Esophagus muscularis mucosa (tissue), 4 donors: ENCODE measurements at places on chromosomes 16 and 17. TPM values are rescaled to one million over a fixed set of nuclear protein-coding genes. Genes with fewer than 3 reads are reported as not detected.

DNA sequence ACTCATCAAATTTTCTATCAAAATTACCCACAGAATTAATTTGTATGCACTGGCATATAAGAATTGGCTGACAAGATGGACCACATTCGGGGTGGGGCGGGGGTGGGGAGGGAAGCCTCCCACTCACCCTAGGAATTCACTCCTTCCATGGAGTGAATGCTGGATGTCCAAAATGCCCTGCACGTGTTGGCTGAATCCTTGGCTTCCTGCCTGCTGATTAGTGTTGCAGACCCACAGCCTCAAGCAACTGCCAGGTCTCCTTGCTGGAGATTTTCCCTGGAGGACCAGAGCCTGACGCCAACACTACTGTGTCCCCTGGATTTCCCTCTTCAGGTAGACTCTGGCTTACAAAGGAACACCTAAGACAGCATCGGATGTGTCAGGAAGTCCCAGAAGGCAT lies 575.7 kb upstream of the CDH11 start:
- no peaks in the 10 kb centered on the region for H3K36me3 ChIP-seq
- H3K27ac ChIP-seq = no peak overlapping the region
- H3K4me1 ChIP-seq = no peaks in the 10 kb centered on the region

DNA sequence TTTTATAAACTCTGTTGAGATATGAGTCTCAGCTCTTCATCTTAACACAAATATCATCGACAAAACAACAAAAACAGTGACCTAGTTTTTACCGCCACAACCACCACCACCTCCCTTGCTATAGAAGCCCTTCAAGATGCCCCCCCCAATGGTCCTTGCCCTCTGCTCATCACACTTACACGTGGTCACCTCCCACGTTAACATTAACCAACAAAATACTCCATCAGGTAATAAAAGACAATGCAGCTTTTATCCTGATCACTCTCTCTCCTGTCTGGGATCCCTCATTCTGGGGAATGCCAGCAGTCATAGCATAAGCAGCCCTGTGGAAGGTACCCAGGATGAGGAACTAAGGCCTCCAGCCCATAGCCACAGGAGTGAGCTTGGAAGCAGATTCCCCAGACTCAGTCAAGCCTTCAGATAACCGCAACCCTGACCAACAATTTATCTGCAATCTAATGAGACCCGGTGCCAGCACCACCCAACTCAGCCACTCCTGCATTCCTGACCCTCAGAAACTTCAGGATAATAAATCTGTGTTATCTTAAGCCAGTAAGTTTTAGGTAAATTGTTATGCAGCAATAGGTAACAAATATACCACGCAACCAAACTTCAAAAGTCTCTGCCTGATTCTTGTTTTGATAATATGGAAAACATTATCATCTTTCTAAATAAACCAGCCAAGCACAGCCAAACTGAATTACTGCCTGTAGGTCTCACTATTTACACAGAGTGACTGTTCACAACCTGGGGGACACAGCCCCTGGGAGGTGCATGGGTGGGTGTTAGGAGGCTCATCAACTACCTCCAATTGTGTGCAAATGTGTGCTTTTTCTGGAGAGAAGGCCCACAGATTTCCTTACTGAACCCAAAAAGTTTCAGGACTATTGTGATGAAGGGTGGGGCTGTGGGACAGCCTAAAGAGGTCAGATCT lies 6.1 kb downstream of the PECAM1 start:
- H3K27me3 ChIP-seq = no peaks in the 10 kb centered on the region
- peak overlapping the region; percentile 56 for H3K27ac ChIP-seq
- no peaks in the 10 kb centered on the region for H3K4me1 ChIP-seq
- H3K4me3 ChIP-seq = peak overlapping the region; percentile 39
- H3K36me3 ChIP-seq = no peaks in the 10 kb centered on the region

DNA sequence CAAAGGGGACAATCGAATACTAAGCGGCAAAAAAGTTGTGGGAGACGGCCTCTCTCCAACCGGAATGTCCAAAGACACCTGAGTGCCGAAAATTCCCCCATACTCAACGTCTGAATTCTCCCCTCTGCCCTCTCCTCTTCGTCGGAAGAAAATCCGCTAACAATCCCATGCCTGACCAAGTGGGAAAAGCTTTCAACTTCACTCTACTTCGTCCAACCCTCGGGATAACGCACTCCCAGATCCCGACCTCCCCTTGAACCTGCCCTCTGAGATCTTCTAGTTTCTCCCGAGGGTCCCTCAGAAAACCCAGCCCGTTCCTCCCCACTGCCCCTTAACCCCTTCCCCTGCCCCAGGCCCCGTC lies 961 bp downstream of the AMFR start:
- no peaks in the 10 kb centered on the region for H3K36me3 ChIP-seq
- H3K4me1 ChIP-seq = peaks cover 56% of the 10 kb centered on the region
- H3K27ac ChIP-seq = peak overlapping the region; percentile 91

GRCh38 chr16:67579686-67580085 lies 17.4 kb downstream of the CTCF start:
- no peak for DNase-seq
- no peaks in the 10 kb centered on the region for H3K27me3 ChIP-seq
- peaks cover 20% of the 10 kb centered on the region for H3K36me3 ChIP-seq
- peaks cover 11% of the 10 kb centered on the region for H3K4me1 ChIP-seq
- H3K27ac ChIP-seq = no peak overlapping the region

DNA sequence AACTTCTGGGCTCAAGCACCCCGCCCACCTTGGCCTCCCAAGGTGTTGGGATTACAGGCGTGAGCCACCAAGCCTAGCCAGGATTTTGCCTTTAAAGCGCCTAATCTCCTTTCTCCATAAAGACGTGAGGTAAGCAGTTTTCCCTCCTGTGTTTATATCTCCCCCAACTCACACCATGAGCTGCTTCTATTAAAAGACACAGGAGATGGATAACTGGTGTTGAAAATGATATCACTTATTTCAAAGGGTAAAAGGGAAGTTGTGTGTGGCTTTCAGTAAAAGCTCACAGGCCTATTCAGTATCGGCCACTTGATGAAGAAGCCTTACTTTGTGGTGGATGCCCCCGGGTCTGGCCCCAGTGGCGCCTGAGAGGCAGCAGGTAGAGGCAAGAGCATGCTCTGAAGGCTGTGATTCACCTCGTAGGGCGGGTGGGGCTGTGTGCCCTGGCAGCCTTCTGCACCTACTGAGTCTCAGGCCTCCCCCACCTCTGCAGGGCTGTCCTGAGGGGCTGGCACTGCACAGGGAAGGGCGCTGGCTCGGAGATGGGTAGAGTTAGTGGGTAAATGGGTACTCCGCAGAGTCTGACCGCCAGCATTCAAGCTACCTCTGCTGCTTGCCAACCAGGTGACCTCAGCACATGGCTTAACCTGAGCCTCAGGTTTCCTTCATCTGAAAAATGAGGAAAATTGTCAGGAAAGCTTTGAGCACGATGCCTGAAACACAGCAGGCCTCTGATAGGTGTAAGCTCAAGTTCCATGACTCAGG lies 146.8 kb downstream of the CLEC16A start:
- no peaks in the 10 kb centered on the region for H3K27me3 ChIP-seq
- peaks cover 59% of the 10 kb centered on the region for H3K4me1 ChIP-seq
- peak overlapping the region; percentile 21 for H3K27ac ChIP-seq
- no peak overlapping the region for H3K4me3 ChIP-seq

- H3K4me1 ChIP-seq = peaks cover 19% of the 10 kb centered on the region
- peaks cover 79% of the 10 kb centered on the region for H3K36me3 ChIP-seq
- DNase-seq = no peak
- H3K4me3 ChIP-seq = no peak overlapping the region
These were observed 28.9 kb downstream of the ZDHHC7 start for GRCh38 chr16:84982434-84982833.

DNA sequence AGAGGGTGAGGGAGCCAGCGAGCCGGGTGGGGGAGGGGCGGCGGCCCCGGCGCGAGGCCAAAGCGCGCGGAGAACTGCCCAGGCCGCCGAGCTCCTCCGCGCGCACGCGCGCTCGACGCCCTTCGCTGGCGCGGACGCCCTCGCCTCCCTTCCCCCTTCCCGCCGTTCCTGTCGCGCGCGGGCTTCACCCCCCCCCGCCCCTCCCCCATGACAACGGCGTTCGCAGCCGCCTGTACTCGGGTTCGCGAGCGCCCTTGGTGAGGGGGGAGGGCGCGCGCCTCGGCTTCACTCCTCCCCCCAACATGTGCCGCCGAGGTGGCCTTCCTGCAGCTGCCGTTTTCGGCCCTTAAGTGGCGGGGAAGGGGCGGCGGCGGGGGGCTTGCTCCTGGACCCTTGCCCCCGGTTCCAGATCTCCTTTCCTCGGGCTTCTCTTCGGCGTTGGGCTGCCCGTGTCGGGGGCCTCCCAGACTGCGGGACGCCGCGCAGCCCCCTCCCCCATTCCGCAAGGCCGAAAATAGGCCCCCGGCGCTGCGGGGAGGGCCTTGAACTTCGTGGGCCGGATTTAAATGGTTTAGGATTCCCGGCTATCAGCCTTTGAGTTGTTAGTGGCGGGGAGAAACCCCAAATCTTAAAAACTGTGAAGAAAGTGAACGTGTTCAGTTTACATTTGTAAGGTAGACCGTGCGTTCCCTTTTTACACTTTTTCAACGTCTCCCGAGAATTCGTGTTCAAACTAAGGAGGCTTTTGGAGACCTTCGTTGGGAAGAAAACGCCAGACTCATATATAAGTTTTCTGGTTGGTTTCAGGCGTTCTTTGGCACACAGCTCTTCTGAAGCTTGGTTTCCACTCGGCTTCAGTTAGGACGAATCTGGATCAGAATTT lies 653 bp downstream of the SRRM2 start:
- peaks cover 14% of the 10 kb centered on the region for H3K36me3 ChIP-seq
- H3K27me3 ChIP-seq = no peaks in the 10 kb centered on the region
- H3K4me3 ChIP-seq = peak overlapping the region; percentile 89
- peaks cover 45% of the 10 kb centered on the region for H3K4me1 ChIP-seq
- DNase-seq = no peak
- peak overlapping the region; percentile 98 for H3K27ac ChIP-seq

DNA sequence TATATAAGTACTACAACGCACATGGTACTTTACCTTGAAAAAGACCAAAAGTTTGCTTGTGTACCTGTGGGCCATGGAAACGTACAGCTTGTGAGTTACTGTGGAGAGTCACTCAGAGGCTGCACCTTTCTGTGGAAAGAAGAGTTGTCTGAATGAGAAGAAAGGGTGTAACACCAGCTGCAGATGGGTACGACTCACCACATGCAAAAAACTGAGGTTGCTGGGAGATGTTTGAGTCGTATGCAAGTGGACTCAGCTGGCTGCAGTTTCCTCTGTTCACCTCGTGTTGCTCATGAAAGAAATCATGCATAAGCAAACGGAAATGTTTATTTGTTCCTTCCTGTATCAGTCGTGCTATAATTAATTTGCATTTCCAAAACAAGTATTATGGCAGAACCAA lies 22.4 kb upstream of the DYNLRB2 start:
- H3K4me1 ChIP-seq = no peaks in the 10 kb centered on the region
- no peak overlapping the region for H3K4me3 ChIP-seq
- H3K36me3 ChIP-seq = no peaks in the 10 kb centered on the region

GRCh38 chr17:61470530-61471136 lies 18.4 kb downstream of the TBX4 start:
- H3K4me3 ChIP-seq = no peak overlapping the region
- no peak overlapping the region for H3K27ac ChIP-seq
- no peaks in the 10 kb centered on the region for H3K27me3 ChIP-seq
- no peak for DNase-seq
- H3K36me3 ChIP-seq = no peaks in the 10 kb centered on the region

DNA sequence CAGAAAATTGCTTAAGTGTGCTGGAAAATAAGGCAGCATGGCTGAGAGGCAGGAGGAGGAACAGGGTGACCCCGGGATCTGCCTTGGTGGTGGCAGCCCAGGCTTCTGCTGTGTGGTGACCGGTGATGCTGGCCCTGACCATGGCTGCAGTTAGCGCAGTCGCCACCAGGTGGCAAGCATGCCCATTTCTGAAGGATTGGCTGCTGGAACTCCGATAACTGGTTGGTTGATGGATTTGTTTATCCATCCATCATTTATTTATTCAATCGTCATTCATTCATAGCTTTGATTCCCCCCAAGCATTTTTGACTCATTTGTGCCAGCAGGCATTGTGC lies 29.1 kb upstream of the ITGA3 start:
- peaks cover 19% of the 10 kb centered on the region for H3K4me1 ChIP-seq
- peak overlapping the region; percentile 45 for H3K4me3 ChIP-seq
- H3K27ac ChIP-seq = no peak overlapping the region

GRCh38 chr17:15307710-15308111 lies 33.7 kb downstream of the TEKT3 start:
- H3K36me3 ChIP-seq = no peaks in the 10 kb centered on the region
- H3K27me3 ChIP-seq = no peaks in the 10 kb centered on the region
- DNase-seq = no peak
- no peak overlapping the region for H3K4me3 ChIP-seq
- no peak overlapping the region for H3K27ac ChIP-seq

DNA sequence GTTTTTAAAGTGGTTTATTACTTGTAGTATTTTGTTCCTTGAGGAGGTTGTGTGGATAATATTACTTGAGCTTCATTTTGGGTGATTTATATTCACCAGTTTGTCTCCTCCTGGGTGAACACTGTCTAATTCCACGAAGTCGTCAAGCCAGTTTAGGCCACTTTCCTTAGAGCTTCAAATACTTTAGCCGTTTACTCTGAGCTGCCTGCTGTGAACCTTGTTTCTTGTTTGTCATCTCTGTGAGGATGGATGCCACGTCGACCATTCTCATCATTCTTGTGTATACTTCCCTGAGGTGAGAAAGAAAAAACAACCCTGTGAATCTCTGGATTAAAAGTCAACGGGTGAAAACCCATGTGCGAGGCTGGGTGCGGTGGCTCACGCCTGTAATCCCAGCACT lies 9.0 kb downstream of the KRT24 start:
- no peak overlapping the region for H3K27ac ChIP-seq
- H3K4me1 ChIP-seq = no peaks in the 10 kb centered on the region
- DNase-seq = no peak
- no peaks in the 10 kb centered on the region for H3K36me3 ChIP-seq

GRCh38 chr17:46092991-46093390 lies 93.9 kb downstream of the STH start:
- DNase-seq = no peak
- H3K27me3 ChIP-seq = no peaks in the 10 kb centered on the region
- H3K36me3 ChIP-seq = peaks cover 9% of the 10 kb centered on the region
- no peak overlapping the region for H3K4me3 ChIP-seq
- peaks cover 73% of the 10 kb centered on the region for H3K4me1 ChIP-seq

DNA sequence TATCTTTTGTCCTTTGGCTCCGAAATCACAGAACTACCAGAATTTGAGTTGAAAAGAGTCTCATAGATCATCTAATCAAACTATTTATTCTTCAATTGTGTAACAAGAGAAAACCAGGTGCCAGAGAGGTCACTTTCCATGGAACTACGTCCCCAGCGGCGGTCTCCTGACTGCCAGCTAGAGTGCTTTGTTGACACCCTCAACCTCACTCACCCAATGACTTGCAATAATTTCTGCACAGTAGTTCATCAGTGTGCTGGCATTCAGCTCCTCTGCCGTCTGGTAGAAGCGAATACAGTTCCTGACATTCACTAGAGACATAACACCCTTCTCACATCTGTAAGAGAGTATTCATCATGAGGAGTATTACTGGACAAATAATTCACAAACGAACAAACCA lies 54.2 kb downstream of the ANKFY1 start:
- H3K4me3 ChIP-seq = no peak overlapping the region
- DNase-seq = no peak
- H3K4me1 ChIP-seq = peaks cover 16% of the 10 kb centered on the region

GRCh38 chr16:78996790-78997189 lies 603.7 kb downstream of the MAF start:
- H3K4me3 ChIP-seq = no peak overlapping the region
- no peaks in the 10 kb centered on the region for H3K36me3 ChIP-seq
- DNase-seq = no peak
- no peaks in the 10 kb centered on the region for H3K27me3 ChIP-seq
- no peaks in the 10 kb centered on the region for H3K4me1 ChIP-seq
- no peak overlapping the region for H3K27ac ChIP-seq

GFAP gene
- total RNA-seq = not detected

CLDN9 gene
- 0.42 TPM for total RNA-seq

CRHR1 gene
- 0.50 TPM for total RNA-seq

TSEN54 gene
- total RNA-seq = 22.7 TPM

QPRT gene
- total RNA-seq = 1.7 TPM

SOX9 gene
- 1.4 TPM for total RNA-seq

COX11 gene
- 95.3 TPM for total RNA-seq

PDILT gene
- total RNA-seq = not detected

GPR179 gene
- total RNA-seq = not detected

PLA2G10 gene
- total RNA-seq = not detected
